ENCODE measurements at places on chromosomes 2 and 18. TPM values are rescaled to one million over a fixed set of nuclear protein-coding genes. Genes with fewer than 3 reads are reported as not detected.

DNA sequence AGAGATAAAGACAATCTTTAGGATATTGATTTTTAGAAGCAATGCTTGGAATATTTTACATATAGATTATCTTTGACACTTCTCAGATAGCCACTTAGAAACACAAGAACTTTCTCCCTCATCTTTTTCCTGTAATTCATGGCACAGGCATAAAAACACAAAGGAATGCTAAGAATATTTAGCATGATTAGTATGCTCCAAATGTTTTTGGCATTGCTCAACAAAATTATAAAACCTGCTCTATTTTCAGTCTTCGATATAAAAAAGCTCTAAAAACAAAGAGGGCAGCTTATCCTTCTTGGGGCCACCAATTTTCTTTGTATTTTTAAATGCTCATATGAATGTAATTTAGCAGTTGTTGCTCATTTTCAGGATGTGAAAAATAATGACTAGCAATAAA, 90.8 kb downstream of the RAD51AP2 start:
- DNase-seq = no peak

- no peak for DNase-seq
Observed at GRCh38 chr2:46157072-46157965, 139.9 kb upstream of the EPAS1 start.

DNA sequence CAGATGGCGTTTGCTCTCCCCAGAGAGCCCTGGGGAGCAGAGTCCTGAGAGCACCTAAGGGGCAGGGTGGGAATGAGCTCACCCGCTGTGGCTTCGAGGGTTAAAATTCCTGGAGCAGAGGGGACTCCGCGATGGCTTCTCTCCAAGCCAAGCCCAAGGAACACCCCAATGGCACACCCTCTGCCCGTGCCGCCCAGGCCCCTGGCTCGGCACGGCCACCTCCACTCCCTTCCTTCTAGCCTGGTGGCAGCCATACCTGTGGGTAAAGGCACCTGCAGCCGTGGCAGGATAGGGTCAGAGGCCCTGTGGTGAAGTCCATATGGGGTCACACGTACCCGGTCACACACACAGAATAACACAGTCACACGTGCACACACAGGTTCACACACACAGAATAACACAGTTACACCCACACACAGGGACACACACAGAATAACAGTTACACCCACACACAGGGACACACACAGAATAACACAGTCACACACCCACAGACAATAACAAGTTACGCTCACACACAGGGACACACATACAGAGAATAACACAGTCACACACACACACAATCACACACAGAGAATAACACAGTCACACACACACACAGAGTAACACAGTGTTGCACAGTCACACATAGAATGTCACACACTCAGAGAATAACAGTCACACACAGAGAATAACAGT, 50.5 kb downstream of the RAMP1 start:
- DNase-seq = peak; percentile 49

GRCh38 chr2:239381709-239382134, 19.1 kb downstream of the HDAC4 start:
- DNase-seq = peak; percentile 52

GRCh38 chr2:180524499-180524898, 455.9 kb upstream of the UBE2E3 start:
- no peak for DNase-seq

- no peak for DNase-seq
Observed at GRCh38 chr2:23657371-23657770, 269.6 kb downstream of the ATAD2B start.

DNA sequence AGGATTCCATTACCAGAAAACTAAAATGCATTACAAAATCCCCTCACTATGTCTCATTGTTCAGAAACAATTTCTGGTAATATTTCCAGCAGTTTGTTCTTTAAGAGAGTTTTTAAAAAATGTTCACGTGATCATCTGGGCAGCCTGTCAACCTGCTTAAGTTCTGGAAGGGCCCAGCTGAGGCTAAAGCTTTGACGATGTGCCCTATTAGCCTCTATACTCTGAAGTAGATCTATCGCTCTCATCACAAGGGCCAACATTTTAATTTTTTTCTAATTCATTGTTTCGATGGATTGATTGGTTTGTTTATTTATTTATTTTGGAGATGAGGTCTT, 205.8 kb downstream of the PRKCE start:
- DNase-seq = no peak

- no peak for DNase-seq
Observed at GRCh38 chr18:54415086-54415485, 57.4 kb downstream of the C18orf54 start.

DNA sequence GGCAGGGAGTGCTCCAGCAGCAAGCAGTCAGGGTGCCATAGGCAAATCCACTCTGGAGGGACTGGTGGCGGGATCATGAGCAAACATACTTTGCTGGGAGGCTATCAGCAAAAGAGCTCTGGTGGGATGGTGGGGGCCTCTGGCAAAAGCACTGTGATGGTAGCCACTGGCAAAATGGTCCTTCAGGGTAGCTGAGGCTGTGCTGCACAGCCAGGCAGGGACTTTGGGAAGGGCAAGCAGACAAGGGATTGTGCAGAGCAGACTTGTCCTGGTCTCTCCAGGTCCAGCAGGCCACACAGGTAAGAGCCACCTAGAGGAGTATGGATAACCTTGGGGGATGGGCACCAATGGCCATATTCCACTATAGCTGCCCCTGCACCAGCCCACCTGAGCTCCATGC, 129.4 kb upstream of the OTOS start:
- no peak for DNase-seq

UGT1A4 gene
- not detected for total RNA-seq

NR4A2 gene
- total RNA-seq = 62.1 TPM

NOSTRIN gene
- total RNA-seq = 36.2 TPM

C2orf81 gene
- 4.4 TPM for total RNA-seq

FTCDNL1 gene
- total RNA-seq = 2.3 TPM

All from sciatic nerve (tissue), 2 donors.